ENCODE measurements at places on chromosomes 11 and 22.
A peak's percentile ranks its signal among the peaks of the same experiment; 100 is the strongest.

DNA sequence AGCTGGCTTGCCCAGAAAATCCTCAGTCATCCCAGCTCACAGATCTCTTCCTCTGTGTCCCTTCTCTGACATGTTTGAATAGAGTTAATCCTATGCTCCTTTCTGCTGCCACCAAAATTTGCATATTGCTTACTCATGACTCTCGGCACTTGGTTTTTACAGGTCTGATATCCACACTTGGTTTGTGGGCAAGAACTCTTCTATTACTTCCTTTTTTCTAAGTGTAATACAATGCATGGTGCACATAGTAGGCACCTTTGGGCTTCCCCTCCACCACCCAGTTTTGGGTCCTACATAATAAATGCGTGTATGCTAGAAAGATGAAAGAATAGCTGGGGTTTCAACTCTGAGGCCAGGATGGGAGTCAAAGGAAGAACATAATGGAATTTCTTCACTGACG, 69.7 kb upstream of the GRK3 start:
- no peak for DNase-seq

- DNase-seq: no peak
Observed at GRCh38 chr11:3962406-3962840, 107.0 kb downstream of the STIM1 start.

- DNase-seq: no peak
Observed at GRCh38 chr11:117840881-117841550, 16.5 kb upstream of the FXYD2 start.

DNA sequence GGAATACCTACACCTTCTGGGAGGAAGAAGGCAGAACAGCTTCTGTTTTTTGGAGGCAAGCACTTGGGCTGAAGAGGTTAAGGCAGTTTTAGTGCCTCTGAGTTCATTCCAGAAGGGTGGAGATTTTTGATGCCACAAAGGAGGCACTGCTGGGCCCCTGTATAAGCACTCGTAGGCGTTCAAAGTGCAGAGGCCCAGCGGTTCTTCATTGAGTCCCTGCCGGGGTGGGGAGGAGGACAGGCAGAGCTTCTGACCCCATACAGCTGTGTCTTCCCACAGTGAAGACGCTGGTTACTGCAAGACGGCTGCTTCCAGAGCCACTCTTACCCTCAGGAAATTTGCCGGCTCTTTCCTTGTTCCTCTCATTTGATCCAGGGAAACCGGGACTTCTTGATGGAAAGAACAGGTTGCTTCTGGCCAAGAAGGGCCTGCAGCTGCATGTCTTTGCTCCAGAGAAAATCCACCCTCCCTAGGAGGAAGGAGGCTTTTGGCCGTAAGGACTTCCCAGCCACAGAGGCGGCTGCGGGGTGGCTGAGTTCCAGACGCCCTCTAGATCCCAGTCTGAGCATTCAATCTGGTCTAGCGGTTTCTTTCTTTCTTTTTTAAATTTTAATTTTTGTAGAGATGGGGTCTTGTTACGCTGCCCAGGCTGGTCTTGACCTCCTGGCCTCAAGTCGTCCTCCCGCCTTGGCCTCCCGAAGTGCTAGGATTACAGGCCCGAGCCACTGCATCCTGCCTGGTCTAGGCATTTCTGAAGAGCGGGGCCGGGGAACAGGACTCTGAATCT, 9.4 kb downstream of the ADAMTS15 start:
- DNase-seq: no peak

DNA sequence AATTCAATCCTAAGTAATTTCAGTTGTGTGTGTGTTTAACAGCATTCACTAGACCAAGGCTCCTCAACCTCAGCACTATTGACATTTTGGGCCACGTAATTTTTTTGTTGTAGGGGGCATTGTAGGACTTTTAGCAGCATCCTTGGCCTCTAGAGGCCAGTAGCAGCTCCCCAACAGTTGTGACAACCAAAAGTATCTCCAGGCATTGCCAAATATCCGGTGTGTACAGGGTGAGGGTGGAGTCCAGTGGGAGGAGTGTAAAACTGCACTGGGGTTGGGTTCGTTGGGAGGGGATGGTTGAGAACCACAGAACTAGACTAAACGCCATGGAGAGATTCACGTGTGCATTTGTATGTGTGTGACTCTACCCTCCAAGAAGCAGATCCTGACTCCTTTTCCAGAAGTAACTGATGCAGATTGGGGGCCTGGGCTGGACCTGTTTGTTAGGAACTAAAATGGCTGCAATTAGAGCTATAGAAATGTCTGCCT, 5.9 kb upstream of the PHF21A start:
- peak; percentile 79 for DNase-seq

- DNase-seq: no peak
Observed at GRCh38 chr22:49942565-49943404, 17.8 kb upstream of the PIM3 start.

DNA sequence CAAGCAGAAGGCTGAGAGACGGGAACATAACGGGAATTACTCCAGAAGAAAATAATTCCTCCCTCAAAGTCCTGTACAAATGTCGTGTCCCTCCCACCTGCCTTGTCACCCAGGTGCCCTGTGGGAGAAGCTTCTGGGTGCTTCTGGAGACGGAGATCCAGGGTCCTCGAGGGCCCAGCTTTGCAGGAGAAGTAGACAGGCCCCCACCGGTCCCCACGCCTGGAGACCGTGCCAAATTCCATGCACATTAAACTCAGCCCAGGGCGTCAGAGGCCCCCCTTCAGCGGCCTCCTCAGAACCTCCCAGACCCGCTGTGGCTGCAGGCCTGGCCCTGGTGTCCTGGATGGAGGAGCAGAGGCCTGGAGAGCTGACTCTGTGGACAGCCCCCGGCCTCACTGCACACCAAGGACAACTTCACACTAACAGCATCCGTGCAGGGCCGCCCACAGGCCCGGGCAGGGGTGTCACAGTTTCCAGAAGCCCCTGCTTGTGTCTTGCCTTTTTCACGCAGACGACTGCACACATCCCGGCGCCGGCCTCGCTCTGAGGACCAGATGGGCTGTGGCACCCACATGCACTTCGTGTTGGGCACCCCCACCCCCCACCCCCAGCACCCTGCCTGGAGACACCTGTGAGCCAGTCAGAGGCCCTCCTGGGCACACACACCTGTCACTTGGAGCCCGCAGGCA, 734.3 kb downstream of the BRD1 start:
- DNase-seq: no peak

DNA sequence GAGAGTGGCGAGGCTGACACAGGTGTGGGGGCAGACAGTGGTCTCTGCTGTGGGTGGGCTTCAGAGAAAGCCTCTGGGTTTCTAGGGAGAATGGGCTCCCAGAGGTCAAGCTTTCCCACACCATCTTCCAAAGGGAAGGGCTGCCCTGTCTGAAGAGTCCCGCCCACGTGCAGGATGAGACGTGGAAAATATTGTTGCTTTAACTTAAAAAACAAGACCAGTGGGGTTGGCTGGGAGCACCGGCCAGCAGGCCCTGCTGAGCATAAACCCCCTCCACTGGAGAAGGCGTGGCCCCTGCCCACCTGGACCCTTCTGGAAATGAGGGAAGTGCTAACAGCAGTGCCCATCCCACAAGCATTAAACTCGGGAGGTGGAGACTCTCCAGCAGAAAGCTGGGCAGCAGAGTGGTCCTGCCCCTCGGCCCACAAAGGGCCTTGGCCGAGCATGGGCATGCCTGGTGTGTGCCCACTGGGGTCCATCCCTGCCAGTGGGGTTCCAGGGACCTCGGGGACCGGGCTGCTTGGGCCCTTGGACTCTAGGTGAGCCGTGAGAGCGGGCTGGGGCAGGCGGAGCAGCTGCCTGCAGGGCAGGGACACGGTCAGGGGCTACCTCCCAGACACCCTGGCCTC, 15.4 kb downstream of the SELENOO start:
- no peak for DNase-seq

DNA sequence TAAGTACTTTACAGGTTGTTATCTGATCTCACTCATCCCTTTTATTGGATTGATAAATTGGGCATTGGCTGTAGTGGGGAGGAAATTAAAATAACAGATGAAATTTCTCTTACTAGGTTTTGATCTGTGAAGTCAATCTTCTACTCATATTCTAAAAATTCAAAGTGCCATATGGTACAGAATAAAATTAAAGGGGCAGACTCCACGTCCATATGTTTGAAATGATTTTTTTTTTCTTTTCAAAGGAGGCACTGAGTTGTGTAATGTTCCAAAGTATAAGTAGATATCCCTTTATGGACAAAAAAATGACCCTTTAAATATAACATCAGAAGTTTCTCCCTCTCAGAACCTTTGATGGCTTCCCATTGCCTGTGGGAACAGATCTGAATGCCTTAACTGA, 207.4 kb downstream of the DBX1 start:
- DNase-seq: no peak

DNA sequence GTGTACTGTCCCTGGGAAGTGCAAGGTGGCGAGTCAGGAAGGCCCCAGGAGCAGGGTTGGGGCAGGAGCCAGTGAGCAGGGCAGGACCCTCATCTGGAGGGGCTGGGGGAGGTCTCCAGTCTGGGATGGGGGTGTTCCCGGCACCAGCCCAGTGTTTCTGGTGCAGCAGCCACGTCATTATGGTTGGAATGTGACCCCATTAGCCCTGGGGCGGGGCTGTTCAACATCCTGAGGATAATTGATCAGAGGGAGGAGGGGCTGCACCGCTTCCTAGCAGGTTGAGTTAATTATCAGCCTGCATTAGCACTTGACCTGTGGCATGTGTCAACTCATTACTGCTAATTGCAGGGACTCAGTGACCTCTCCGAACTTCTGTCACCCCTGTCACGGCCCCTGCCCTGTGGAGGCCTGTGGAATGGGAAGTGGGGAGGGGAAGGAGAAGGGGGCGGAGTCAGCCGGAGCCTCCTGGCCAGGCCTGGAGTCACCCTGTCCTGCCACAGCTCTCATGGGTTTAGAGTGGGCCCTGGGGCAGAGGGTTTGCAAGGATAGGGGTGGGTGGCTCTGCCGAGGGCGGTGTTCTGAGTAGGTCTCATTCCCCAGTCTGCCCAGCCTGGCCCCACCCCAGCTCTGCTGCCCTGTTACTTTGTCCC, 52.8 kb upstream of the CCDC188 start:
- DNase-seq: peak; percentile 61

- DNase-seq: no peak
Observed at GRCh38 chr11:8329847-8330361, 66.2 kb upstream of the LMO1 start.

GRCh38 chr22:19898831-19899567, 42.6 kb upstream of the COMT start:
- DNase-seq: no peak

- no peak for DNase-seq
Observed at GRCh38 chr11:106442032-106442431, 364.6 kb downstream of the AASDHPPT start.

DNA sequence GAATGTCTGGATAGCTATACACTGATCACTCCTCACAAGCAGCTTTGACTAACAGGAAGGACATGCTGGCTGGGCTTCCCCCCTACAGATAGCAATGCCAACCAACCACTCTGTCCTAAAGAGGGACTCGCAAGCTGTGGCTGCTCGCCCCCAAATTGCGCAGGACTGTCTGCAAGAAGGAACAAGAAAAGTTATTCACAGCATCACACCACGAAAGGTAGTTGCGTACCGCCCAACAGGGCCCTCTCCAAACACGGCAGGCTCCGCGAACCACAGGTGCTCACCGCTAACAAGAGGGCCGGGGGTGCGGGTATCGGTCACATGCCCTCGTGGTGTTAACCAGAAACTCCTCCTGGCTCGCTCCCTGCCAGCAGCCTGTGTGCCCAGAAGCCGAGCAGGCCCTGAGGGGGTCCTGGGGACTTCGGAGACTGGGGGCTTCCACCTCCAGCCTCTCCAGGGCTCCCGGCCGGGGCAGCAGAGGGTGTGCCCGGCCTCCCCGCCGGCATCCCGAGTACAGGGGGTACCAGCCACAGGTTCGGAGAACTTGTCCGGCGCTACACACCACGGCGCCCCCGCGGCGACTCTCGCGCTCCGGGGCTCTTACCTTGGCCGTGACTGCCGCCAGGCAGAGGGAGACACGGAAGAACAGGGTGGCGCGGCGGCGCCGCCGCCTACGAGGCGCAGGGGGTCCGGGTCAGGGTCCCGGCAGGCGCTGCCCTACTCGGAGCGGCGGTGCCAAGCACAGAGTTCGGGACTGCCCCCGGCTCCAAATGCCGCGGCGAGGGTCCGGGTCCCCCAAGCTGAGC, 682 bp downstream of the LARGE1 start:
- peak; percentile 29 for DNase-seq

GRCh38 chr22:21074102-21074715, 28.5 kb downstream of the LRRC74B start:
- DNase-seq: peak; percentile 91

- peak; percentile 58 for DNase-seq
Observed at GRCh38 chr11:110430267-110431050, 711 bp downstream of the FDX1 start.

DNA sequence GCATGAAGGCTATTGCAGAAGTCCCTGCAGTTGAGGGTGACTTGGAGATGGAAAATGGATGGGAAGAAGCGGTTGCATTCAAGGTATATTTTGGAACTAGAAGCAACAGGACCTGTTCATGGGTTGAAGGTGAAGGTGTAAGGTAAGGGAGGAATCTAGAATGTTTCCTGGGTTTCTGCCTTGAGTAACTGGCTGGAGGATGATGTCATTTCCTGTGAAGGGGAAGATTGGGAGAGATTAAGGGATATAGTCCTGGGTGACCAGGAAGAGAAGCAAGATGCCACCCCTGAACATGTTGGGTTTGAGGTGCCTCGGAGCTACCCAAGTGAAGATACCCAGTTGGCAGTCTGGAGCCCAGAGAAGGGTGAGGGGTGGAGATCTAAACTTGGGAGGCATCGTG, 12.1 kb upstream of the MOGAT2 start:
- no peak for DNase-seq

GRCh38 chr11:111105566-111105965, 140.0 kb upstream of the POU2AF2 start:
- no peak for DNase-seq

DNA sequence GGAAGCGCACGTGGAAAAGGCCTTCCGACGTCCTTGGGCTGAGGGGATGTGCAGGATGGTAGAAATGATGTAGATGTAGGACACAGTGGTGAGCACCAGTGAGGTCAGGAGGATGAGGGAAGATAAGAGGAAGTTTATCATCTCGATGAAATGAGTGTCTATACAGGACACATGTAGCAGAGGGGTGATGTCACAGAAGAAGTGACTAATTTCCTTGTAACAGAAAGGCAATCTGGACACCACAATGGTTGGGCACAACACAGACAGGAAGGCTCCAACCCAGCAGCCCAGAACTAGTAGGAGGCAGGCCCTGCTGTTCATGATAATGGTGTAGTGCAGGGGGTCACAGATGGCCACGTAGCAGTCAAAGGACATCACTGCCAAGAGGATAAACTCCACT, 35.0 kb upstream of the OR6M1 start:
- no peak for DNase-seq

- DNase-seq: no peak
Observed at GRCh38 chr11:102767800-102768199, 12.6 kb downstream of the MMP10 start.

GRCh38 chr11:69438286-69438920, 43.1 kb upstream of the LINC01488 start:
- DNase-seq: no peak

- no peak for DNase-seq
Observed at GRCh38 chr22:49017482-49018329, 810.0 kb downstream of the BRD1 start.
